ENCODE measurements at places on chromosomes 11 and 22.
A peak's percentile ranks its signal among the peaks of the same experiment; 100 is the strongest.

GRCh38 chr11:47500121-47500520 lies 51.2 kb upstream of the RAPSN start:
- DNase-seq: no peak

- DNase-seq: no peak
These were observed 100.9 kb upstream of the USP47 start for GRCh38 chr11:11740836-11741235.

DNA sequence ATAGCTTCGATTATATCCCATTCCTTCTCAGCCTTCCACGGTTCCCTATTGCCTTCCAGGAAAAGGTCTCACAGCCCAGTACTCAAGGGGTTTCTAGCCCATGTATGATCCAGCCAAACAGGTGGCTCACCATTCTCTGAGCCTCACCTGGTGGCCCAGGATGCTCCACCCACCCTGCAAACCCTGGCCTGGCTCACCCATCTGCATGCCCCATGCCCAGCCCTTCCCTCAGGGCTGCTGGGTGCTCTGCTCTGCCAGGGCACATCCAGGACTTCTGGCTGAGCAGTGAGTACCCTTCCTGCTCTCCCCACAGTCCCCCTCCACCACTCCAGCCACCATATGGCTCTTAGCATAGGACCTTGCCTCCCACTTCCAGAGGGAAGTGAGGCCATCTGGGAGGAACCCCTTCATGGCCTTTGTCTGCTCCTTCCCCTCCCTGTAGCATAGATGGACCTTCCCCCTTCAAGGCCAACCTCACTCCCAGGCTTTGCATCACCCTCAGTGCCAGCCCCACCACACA lies 5.8 kb upstream of the RCOR2 start:
- no peak for DNase-seq

DNA sequence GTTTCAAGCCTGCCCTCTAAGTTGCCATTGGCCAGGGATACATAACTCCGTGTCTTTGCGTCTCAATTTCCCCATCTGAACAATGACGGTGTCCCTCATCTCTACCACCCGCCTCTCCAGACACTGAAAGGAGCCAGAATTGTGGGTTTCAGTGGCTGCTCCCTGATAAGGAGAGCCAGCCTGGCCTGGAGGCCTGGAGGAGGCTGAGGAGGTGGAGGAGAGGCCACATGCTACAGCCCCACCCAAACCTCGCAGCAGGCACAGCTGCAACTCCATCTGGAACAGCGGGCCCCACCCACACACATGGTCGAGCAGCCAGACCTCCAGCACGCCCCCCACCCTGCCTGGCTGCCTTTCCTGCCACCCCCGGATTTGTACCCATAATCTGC lies 34.4 kb upstream of the CD82 start:
- DNase-seq: no peak

DNA sequence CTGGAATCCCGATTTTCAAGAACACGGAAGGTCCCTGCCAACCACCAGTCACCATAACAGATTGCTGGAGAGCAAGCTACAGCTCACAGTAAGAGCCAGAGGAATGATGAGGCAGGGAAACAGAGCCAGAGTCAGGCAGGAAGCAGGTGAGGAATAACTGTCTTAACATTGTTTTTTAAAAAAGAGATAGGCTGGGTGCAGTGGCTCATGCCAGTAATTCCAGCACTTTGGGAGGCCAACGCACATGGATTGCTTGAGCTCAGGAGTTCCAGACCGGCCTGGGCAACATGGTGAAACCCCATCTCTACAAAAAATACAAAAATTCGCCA lies 13.5 kb upstream of the CASTOR1 start:
- DNase-seq: no peak

GRCh38 chr11:110621826-110622225 lies 90.4 kb downstream of the ARHGAP20 start:
- no peak for DNase-seq

DNA sequence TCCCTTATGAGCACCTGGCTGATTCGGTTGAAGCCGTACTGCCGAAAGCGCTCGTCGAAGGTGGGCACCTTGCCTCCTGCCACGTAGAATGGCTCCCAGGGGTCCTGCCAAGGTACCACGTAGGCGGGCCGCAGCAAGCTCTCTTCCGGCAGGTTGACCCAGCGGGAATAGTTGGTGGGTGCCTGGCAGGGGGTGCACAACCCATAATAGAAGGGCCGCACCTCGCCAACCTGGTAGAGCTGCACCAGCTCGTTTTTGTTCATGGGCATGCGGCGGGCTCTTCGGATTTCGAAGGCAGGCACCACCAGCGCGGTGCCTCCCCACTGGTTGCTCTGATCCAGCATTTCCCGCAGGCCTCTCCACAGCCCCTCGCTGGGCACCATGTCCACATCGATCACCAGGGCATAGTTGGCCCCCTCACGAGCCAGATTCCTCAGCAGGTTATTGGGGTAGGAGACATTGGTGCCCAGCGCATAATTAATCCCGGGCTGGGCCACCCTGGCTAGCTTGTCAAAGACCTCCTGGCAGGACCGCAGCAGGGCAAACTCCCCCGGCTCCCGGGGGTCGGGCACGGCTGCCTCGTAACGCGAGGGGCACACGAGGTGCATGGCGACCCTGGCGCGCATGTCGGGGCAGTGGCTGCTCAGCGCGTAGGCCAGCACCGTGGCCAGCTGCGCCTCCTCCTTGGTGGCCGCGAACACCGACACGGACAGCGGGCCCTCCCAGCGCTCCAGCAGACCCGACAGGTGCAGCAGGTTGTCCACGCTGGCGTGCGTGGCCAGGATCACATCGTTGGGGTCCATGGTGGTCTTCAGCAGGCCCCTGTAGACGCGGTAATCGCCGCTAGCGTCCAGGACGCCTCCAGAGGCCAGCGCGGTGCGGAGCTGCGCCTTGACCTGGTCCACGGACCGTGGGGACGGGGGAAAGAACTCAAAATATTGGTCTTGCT lies 679 bp downstream of the B4GAT1 start:
- DNase-seq: no peak

DNA sequence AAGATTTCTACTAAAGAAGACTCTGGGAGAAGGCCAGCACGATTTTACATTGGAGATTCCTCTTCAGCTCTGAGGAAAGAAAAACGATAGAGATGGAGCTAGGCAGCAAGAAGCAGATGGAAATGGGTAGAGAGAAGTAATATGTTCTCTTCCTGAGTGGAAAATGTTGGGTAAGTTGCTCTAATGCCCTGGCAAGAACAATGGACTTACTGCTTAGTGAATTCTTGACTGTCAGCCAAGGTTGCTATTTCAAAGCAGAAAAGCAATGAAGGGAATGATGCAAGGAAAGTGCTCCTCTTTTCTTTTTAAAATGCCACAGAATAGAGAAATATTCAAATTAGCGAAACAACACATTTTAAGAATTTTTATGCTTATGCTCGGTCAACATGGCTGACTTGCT lies 38.4 kb upstream of the CWF19L2 start:
- no peak for DNase-seq

DNA sequence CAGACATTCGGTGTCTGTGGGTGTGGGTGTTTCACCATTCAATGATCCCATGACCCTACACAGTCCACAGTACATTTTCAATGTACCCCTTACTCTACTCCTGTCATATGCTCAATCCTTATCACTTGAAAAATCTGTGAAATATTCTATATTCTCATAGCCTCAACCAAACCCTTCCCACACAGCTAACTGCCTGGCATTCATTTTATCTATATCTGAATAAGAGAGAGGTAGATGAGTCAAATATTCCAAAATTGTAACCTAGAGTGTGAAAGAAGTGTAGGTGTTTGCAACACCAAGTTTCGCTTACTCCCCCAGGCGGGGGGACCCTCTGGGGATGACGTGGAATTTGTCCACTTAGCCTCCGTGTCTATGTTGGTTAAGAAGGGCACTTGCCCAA lies 354.8 kb downstream of the ETS1 start:
- no peak for DNase-seq

- peak; percentile 51 for DNase-seq
These were observed 450 bp upstream of the BCL2L13 start for GRCh38 chr22:17638182-17638431.

DNA sequence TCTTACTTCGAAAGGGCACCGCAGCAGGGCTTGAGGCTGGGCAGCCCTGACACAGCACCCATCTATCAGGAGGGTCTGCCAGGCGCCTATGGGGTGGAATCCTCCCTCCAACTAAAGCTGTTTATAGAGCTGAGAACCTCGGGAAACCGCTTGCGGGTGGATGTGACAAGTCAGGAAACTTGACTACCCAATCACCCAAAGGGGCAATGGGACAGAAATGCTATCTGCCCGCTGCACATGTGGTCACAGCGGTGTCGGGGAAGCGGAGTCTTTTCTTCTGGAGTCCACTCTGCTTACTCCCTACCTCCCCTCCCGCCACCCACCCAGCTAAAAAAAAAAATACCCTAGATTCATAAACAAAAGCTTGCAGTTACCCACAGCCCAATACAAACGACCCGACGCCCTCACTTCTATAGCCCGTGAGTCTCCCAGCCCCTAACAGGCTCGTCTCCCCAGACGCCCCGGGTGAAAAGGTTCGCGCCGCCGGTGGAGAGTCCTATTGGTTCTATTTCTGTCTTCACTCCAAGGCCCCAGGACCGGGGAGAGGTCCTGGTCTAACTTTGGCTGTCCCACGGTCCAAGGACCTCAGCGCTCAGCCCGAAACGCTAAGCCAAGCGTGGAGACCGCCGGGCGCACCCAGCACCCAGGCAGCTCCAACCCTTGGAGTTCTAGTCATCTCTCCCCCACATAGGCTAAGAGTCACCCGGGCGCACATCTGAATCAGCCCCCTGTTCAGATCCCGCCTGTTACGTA lies 1.4 kb downstream of the TRPC6 start:
- no peak for DNase-seq

GRCh38 chr22:41341990-41342389 lies 39.8 kb upstream of the TEF start:
- DNase-seq: no peak

DNA sequence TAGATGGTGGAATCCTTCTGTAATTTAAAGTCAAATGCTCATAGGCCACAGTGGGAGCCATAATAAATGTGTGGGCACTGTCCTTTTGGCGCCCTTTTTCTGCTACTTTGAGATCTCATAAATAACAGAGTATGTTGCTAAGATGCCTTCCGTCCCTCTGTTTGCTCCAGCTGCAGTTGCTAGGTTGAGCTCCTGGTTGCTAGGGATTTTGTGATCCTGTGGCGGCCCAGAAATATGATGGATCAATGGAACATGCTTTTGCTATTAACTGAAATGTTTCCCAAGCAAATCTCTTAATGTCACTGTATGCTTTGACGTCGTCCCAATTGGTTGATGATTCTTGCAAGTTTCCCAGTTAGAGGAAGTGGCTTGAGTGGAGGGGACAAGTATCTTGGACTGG lies 53.5 kb downstream of the MYO18B start:
- no peak for DNase-seq
